GM18507 (cell line): ENCODE measurements at places on chromosomes 6 and 20.

GRCh38 chr6:156782691-156783320, 5.6 kb downstream of the ARID1B start:
- DNase-seq: no peak

DNA sequence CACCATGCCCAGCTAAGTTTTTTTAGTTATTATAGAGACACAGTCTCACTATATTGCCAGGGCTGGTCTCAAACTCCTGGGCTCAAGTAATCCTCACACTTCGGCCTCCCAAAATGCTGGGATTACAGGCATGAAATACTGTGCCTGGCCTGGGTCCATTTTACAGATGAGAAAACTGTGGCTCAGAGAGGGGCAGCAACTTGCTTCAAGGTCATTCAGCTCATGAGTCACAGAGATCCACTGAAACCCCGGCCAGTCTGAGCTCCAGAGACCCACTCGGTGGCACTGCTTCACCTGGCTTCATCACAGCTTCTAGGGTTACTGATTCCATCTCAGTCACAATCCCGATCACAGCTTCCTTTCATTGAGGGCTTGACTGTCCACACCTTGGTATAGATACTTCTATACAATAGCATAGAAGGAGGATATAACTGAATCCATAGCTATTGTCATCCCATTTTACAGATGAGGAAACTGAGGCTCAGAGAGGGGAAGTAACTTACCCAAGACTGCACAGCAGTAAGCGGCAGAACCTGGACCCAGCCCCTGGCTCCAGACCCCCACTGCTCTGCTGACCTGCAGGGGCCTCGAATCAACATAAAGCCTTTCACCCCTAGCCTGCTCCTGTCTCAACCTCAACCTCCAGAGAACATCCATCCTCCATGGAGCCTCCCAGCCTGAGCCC, 11.8 kb downstream of the NOL4L start:
- DNase-seq: no peak

GRCh38 chr6:109036574-109037294, 57.9 kb downstream of the SESN1 start:
- no peak for DNase-seq

GRCh38 chr6:105177556-105177955, 2.3 kb downstream of the POPDC3 start:
- no peak for DNase-seq

- no peak for DNase-seq
Observed at GRCh38 chr6:164274493-164274892, 860.0 kb downstream of the QKI start.

DNA sequence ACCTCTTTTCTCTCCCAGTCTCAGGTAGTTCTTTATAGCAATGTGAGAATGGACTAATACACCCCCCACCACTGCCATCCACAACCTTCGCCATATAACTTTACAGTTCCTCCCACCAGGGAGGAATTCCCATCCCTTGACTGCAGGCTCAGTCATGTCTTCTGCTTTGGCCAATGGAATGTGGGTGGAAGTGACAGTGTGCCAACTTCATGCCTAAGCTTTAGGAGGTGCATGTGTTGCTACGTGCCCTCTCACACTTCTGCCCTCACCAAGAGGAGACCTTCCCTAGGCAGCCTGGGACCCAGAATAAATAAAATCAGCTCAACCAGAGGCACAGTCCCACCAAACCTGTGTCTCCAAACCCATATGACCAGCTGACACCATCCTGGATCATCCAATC, 33.0 kb upstream of the LRRN4 start:
- no peak for DNase-seq

- no peak for DNase-seq
Observed at GRCh38 chr20:35854713-35855348, 83.0 kb downstream of the PHF20 start.

DNA sequence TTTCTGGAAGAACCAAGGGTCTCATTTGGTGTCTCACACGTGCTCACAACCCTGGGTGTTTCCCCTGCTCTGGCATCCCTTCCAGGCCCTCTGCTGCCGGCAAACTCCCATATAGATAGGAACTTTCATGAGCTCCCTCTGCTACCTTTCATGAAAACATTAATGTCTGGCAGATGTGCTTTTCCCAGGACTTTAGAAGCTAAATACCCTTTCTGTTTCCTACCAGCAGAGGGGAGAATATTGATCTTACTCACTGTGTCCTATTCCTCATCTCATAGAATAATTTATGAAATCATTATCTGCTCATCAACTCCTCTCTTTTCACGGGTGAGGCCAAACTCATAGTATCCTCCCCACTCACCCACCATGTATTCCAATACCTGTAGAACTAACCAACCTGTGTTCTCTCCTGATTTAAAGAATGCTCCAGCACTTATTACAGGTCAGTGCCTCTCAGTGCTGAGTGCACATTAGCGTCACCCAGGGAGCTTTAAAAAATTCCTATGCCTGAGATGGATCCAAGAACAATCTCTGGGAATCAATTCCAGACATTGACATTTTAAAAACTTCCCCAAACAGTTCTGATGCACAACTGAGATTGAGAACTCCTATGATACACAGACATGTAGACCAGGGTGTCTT, 298.5 kb upstream of the JAG1 start:
- no peak for DNase-seq

DNA sequence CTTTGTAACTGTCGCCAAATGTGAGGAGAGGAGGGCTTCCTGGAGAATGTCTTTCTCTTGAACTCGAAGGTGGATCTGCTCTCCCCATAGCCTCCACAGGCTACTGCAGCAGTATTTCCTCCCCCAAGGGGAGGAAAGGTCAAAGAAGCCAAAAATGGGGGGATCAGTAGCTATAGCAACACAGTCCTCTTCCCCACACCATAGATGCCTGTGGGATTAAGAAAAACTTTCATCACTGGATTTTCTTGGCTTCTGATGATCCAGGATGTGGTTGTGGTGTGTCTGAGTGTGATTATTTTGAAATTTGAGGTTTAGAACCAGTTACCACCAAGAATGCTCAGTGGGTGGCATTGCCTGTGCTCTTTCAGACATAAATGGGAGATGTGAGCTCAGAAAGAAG, 140.1 kb upstream of the SPACA1 start:
- DNase-seq: no peak

DNA sequence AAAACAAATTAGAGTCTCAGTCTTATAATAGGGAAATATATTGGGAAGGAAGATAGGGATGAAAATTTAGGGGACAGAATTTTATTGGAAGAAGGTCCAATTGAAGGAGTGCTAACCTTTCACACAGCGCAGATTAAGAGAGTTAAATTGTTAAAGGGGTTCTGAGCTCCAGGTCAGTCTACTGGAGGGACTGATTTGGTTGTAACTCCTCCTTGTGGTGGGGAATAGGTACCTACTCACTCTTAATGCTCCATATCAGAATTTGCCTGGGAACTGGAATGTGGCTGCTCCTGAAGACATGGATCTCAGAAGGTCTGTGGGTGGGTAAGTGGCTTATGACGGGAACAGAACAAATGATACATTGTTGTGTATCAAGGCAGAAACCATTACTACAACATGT, 143.5 kb downstream of the FLRT3 start:
- DNase-seq: no peak

DNA sequence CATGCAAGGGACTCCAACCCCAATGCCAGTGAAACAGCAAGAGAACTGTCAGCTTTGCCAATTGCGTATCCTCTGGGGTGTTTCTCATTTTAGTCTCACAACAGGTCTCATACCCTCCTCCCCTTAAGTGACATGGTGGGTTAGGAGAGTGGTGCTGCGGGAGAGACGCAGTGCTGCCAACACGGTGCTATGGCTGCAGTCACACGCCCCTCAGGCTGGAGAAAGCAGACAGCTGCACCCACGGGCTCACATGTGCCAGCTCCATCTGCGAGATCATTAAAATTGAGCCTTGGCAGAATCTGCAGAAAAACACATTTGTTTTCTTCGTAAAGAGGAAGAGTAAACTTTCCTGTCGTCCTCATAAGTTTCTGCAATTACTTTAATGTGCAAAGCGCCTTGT, 114.7 kb downstream of the ANKRD60 start:
- DNase-seq: no peak

GRCh38 chr6:16028966-16029365, 99.9 kb upstream of the MYLIP start:
- DNase-seq: no peak

- no peak for DNase-seq
Observed at GRCh38 chr6:19994909-19995308, 157.7 kb downstream of the ID4 start.

DNA sequence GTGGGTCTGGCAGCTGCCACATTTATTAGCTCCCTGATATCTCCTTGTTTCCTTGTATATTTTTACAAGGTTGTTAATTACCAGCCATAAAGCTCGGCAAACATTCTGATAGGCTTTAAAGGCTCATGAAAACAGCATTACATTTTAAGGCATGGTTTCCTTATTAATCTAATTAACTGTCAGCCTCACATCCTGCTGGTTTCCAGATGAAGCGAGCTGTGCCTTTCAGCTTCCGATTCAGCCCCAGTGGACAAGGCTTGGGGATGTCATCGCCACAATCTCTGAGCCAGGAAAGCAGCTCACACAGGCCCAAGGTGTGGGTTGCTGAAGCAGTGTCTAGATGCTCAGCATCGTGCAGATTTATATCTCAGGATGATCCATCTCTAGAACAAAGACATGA, 66.0 kb upstream of the RALY start:
- DNase-seq: no peak

GRCh38 chr20:58421497-58421850, 32.4 kb downstream of the VAPB start:
- DNase-seq: no peak

DNA sequence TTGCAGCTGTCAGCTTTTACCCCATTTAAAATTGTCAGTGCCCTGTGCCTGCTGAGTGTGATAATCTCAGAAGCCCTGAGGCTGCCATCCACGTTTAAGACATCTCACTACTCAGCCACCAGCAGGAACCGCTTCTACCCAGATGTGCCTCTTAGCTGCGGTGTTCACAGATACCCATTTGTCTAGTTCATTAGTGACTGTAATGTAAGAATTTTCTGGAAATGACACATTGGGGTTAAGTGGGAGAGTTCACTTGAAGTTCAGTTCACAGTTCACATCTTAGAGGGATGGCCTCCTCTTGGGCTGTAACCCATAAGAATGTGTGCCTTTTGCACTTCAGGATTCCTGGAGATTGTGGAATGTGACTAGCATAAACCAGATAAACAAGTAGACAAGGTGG, 477.7 kb downstream of the BTBD3 start:
- DNase-seq: no peak

DNA sequence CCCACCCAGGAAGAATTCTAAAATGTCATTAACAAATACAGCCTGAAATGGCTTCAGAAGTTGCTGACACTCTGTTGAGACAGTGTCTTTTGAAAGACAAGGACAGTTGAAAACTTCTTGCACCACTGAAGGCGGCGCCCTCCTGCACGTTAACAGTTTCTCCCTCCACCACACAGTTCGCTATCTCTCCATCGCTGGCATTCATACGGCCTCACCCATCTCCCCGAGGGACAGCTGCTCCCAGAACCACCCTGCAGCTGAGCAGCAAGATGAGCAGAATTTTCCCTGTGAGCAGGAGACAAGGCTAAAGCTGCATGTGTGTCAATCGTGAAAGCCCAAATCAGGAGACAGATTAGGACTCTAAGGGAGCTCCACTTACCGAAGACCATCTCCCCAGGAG, 113.3 kb downstream of the LY86 start:
- no peak for DNase-seq

DNA sequence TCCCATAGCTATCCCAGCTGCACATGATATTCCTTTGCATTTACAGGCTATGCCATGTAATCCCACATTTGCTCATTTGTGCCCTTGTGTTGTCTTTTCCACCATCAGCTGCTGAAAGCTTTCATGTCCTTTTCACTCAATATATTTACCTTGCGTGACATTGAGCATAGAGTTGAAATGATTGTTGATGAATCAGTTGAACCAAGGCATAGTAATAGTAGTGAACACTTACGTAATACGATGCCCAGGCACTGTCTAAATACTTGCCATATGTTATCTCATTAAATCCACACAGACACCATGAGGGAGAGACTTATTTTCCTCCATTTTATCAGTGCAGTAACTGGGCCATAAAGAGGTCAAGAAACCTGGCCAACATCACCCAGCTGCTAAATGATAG, 13.1 kb downstream of the RNF8 start:
- no peak for DNase-seq

GRCh38 chr6:109411034-109411433, 28.8 kb upstream of the CD164 start:
- no peak for DNase-seq
